ENCODE measurements at places on chromosomes 4 and X.

GRCh38 chrX:1327651-1328304 lies 8.8 kb upstream of the IL3RA start:
- DNase-seq: no peak

- peak; percentile 97 for DNase-seq
These were observed 29.3 kb downstream of the CRMP1 start for GRCh38 chr4:5863461-5864113.

- DNase-seq: no peak
These were observed 449 bp downstream of the CTPS2 start for GRCh38 chrX:16711893-16712547.

DNA sequence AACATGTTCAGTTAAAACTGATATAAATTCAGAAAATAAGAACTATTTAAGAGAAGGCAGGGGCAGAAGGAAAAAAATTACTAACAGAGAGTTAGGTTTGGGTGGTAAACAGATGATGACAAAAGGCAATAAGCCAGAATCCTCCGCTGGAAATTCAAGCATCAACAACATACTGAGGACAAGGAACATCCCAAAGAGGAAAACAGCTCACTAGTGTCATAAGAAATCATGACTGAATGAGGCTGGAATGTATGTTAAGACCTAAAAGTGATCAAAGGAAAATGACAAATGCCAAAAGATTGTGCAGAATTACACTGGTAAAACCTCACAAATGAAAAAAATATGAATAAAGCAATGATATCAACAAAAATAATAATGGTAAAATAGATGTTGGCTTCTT lies 88.4 kb downstream of the WDFY3 start:
- DNase-seq: peak; percentile 92

- DNase-seq: no peak
These were observed 35.8 kb downstream of the BCOR start for GRCh38 chrX:40061871-40062524.

GRCh38 chr4:40990899-40991265 lies 223.5 kb downstream of the APBB2 start:
- DNase-seq: no peak

- DNase-seq: no peak
These were observed 223.8 kb downstream of the IL1RAPL2 start for GRCh38 chrX:104789784-104790183.

- DNase-seq: no peak
These were observed 289.8 kb upstream of the CLNK start for GRCh38 chr4:10974371-10974770.

DNA sequence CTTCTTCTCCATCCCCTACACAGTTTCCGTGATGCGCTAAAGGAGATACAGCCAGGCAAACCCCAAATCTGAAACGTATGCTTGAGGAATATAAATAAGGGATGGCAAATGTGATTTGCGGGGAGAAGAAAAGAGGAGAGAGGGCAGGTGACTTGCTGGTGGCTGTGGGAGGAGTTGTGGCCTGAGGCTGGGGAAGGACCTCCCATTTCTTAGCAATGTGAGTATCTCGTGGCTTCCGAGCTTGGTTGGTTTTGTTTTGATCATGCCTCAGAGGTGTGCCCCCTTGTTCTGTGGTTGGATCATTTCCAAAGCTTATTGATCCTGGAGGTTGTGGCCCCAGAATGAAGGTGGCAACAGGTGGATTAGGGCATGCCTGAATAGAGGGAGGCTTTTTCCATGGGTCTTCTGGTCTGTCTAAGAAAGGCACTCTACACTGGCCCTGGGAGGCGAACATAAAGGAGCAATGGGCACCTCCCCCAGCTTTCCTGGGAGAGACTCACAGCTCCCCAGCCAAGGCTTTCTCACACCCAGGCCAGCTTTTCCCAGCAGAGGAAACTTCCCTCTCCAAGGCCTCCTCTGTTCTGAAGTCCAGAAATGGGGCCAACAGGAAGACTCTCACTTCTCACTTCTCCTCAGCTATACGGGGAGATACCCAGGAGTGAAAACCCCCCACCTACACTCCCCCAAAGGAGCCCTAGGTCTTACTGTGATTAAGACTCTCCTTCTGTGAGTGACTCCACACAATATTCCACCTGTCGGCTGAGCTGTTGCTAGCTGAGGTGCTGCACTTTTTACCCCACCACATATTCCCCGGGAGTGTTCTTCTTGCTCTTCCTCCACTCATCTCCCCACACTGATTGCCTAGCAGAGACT lies 40.0 kb downstream of the C4orf51 start:
- DNase-seq: no peak

DNA sequence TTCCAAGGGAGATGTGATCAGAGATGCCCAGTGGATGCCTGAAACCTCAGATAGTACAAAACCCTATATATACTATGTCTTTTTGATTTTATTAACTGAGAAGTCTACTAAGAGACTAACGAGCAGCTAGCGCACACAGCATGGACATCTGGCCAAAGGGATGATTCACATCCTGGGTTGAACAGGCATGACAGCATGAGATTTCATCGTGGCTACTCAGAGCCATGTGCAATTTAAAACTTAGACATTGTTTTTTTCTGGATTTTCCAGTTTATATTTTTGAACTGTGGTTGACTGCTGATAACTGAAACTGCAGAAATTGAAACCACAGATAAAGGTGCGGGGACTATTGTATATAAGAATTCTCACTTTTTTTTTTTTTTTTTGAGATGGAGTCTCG lies 2252.9 kb upstream of the AGA start:
- peak; percentile 65 for DNase-seq

- peak; percentile 42 for DNase-seq
These were observed at the start of gene GPR78 for GRCh38 chr4:8580321-8581093. TSS of gene GPR78 (plus strand) at chr4:8580392. CDS start at chr4:8580983, 591 bp downstream.

- no peak for DNase-seq
These were observed 765 bp downstream of the ENOPH1 start for GRCh38 chr4:82430964-82431745.

- DNase-seq: no peak
These were observed 186.0 kb downstream of the CRLF2 start for GRCh38 chrX:1026263-1027015.

GRCh38 chr4:186727169-186727976 lies 3.7 kb upstream of the FAT1 start:
- DNase-seq: peak; percentile 25

- DNase-seq: peak; percentile 12
These were observed 6.2 kb upstream of the GABRA4 start for GRCh38 chr4:46999566-46999965.

GRCh38 chr4:56752985-56753384 lies 68.5 kb downstream of the SPINK2 start:
- no peak for DNase-seq

GRCh38 chr4:55866290-55866907 lies 13.0 kb downstream of the EXOC1 start:
- DNase-seq: peak; percentile 97

GRCh38 chr4:142983065-142983464 lies 137.0 kb upstream of the INPP4B start:
- DNase-seq: no peak

GRCh38 chr4:56859841-56860240 lies 38.3 kb upstream of the SPINK2 start:
- DNase-seq: no peak

GRCh38 chr4:6239486-6239885 lies 30.2 kb upstream of the WFS1 start:
- no peak for DNase-seq

GRCh38 chr4:187059021-187059420 lies 335.4 kb upstream of the FAT1 start:
- no peak for DNase-seq

- peak; percentile 2 for DNase-seq
These were observed 271.0 kb downstream of the AFF2 start for GRCh38 chrX:148771440-148771839.

GRCh38 chr4:16082041-16082425 lies 1.8 kb downstream of the PROM1 start:
- DNase-seq: peak; percentile 5

- DNase-seq: no peak
These were observed 48.0 kb upstream of the MAP3K15 start for GRCh38 chrX:19563327-19563726.

GRCh38 chr4:1111259-1111809 lies 2.0 kb downstream of the RNF212 start:
- no peak for DNase-seq

GRCh38 chr4:173170182-173170778 lies 1.7 kb downstream of the GALNT7 start:
- DNase-seq: peak; percentile 19

- no peak for DNase-seq
These were observed 34.9 kb upstream of the UGT8 start for GRCh38 chr4:114563536-114564315.

DNA sequence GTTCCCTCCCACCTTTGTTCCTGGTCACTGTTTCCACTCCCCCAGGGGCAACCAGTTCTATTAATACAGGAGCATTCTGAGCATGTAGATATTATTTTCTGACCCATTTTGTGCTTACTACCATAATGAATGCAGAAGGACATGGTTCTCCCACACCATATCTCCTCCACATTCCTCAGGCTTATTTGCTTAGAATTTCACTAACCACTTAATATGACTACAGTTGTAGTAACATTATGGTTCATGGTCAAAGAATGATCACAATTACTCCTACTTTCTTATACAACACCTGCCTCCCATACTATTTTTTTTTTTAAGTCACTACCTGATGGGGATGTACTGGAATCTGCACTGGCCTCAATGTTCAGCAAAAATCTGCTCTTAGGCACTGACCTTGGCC lies 7.5 kb upstream of the FAM184B start:
- no peak for DNase-seq

- peak; percentile 21 for DNase-seq
These were observed 83.9 kb downstream of the MAMLD1 start for GRCh38 chrX:150446995-150447394.

DNA sequence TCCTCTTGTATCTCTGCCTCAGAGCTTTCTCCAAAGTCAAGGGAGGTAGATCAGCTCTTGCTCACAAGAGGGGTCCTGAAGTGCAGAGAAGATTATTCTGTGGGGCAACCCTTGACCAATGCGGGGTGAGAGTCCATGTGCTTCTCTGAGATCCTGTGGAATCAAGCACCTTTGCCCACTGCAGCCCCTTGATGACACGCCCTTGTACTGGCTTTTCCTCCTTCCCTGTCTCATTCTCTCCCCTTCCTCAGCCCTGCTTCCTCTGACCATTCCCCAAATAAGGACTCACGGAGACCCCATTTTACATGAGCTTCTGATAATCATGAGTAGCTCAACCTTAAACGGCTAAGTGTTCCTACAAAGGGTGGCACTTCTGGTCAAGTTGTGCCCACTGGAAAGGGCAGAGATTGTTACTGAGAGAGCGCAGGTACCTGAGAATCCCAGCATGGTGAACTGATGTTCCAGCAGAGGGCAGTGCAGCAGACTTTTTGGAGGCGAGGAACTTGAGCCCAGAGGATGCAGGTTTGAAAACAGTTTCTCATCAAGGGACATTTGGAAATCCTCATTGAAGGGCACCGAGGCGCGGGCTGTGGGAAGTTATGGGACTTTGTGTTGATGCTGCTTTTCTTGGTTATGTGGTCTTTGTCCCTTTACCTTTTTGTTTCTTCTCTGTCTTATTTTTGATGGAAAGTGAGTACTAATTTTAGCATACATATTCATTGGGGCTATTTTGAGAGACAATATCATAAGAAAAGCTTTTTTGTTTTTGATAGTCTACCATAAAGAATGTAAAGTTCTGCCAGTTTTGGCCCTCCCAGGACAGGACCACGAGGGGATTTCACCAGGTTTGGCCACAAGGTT lies 201.3 kb downstream of the RBM46 start:
- DNase-seq: peak; percentile 80

- peak; percentile 76 for DNase-seq
These were observed 8.9 kb downstream of the ANXA3 start for GRCh38 chr4:78560296-78560963.

DNA sequence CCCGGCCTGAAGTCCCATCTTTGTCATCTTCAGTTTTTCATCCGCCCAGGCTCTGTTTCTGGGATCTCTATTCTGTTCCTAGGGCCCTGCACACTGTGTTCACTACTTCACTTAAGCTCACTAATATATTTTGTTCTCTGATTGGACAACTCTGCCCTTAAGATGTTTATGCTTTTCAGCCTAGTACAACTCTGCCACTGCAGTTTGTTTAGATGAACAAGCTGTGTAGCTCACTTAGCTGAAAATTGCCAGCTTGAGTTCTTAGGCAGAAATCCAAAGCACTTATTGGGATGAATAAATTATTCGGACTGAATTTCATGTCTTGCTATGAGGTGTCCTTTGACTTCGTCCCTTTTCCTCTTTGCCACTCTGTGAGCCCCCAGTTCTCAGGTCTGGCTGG lies 60.8 kb downstream of the NYX start:
- DNase-seq: no peak

GRCh38 chr4:108885211-108885610 lies 122.4 kb upstream of the ETNPPL start:
- no peak for DNase-seq
